SK-MEL-5 (cell line): ENCODE measurements at places on chromosomes 3 and 15. TPM values are rescaled to one million over a fixed set of nuclear protein-coding genes. Genes with fewer than 3 reads are reported as not detected.
A peak's percentile ranks its signal among the peaks of the same experiment; 100 is the strongest.

ZPLD1 gene
- 0.11 and 0.45 TPM in 2 replicates for total RNA-seq

IL1RAP gene
- 512 and 514 TPM in 2 replicates for total RNA-seq

GOLGA6D gene
- total RNA-seq, result not detected in 2 replicates

RARB gene
- total RNA-seq, result 0.87 and 1.0 TPM in 2 replicates

PLA2G4D gene
- not detected in 2 replicates for total RNA-seq

IL5RA gene
- not detected in 2 replicates for total RNA-seq

DNA sequence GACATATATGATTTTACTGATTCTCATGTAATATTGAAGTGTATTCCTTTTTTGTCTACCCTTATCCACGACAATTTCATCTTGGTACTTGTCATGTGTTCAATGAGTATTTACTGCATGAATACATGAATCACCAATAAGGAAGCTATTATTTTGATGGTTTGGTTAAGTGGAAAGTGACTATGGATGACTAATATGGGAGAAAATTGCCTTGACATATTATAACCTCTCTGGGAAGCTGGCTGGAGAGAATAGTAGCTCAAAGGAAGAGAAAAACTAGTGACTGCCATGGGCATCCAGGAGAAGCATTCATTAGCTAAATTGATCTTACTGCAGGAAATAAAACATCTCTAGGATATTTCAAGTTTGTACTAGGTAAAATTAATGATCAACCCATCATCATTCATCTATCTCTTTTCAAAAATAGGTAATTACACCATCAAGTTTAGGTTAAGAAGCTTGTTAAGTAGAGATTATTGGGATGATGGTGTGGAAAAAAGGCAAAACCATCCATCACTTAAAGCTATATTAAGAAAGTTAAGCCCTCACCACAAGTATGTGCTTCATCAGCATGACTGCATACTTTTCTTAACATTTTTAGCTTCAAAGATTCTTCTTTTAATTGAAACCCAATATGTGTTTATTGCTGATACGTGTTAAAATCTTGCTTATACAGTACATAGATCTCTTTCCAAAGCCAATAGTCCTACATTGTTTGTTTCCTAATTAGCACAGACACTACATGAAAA lies 455.2 kb upstream of the ARPP21 start:
- no peak for DNase-seq

GRCh38 chr3:72155391-72156064 lies 370.6 kb upstream of the PROK2 start:
- no peak for DNase-seq

GRCh38 chr15:45603881-45604280 lies 16.7 kb downstream of the BLOC1S6 start:
- DNase-seq, result no peak

GRCh38 chr15:81256916-81257315 lies 60.2 kb downstream of the IL16 start:
- DNase-seq, result peak; percentile 84

- DNase-seq, result no peak
These were observed 11.1 kb downstream of the TFG start for GRCh38 chr3:100720426-100720825.

GRCh38 chr3:71318458-71318827 lies 265.1 kb downstream of the FOXP1 start:
- DNase-seq, result no peak

- peak; percentile 97 for DNase-seq
These were observed at the start of gene ARID3B for GRCh38 chr15:74540761-74541493. Gene ARID3B, plus strand, starts transcription at chr15:74541220. Its CDS starts 2,717 bp downstream, at chr15:74543937.

DNA sequence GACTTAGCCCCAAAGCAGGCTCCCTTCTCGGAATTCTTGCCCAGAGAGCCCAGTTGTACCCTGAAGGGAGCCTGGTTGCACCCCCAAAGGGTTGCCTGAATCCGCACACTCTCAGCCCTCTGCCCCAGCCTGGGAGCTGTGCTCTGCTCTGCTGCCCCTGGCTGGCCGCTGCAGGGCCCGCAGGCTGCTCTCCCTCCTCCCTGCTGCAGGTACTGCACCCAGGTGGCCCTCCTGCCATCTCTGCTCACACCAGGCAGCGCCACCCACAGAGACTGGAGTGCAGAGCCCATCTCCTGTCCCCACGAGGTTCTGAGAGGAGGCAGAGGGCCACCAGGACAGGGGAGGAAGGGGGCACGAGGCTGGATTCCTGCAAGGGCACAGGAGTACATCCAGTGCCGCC lies 134.2 kb upstream of the NSMCE3 start:
- no peak for DNase-seq

- no peak for DNase-seq
These were observed 648.8 kb upstream of the KCNMB2 start for GRCh38 chr3:177887475-177887874.

DNA sequence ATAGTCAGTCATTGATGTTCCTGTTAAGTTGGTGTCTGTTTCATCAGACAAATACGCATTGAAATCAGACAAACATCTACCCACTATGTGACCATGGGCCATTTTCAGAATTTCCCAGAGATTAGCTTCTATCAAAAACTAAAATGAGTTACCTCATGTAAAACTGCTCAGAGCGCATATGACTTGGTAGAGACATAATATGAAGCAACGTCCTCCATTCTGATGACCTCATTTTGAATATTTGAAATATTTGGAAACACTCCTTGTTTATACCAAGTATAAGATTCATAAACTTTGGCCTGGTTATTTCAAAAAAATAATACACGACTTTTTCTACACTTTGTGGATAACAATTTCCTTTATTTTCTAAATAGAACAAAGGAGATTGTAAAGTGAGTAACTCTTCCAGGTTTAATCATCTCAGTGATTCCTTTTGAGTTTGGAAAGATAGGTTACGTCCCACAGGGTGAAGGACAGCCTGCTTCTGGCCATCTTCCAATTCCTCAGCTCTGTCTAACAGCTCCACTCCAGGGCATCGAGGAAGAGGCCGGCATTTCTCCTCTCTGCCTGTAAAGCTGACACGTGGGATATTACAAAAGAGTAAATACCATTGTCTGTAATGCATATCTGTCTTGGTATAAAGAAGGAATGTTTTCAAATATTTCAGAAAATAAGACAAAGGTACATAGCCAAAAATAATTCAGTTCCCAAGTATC lies 122.6 kb downstream of the CADM2 start:
- peak; percentile 37 for DNase-seq

DNA sequence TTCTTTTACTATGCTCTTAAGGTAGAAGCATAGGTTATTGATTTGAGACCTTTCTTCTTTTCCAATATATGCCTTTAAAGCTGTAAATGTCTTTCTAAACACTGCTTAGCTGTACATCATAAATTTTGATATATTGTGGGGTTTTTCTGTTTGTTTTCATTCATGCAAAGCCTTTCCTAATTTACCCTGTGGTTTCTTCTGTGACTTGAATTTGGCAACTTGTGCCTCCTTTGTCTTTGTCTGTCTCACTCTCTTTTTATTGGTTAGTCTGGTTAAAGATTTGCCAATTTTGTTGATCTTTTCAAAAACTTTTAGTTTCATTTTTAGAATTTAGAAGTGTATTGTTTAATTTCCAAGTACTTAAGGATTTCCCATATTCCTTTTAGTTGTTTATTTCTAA lies 343.1 kb downstream of the OXSM start:
- no peak for DNase-seq

DNA sequence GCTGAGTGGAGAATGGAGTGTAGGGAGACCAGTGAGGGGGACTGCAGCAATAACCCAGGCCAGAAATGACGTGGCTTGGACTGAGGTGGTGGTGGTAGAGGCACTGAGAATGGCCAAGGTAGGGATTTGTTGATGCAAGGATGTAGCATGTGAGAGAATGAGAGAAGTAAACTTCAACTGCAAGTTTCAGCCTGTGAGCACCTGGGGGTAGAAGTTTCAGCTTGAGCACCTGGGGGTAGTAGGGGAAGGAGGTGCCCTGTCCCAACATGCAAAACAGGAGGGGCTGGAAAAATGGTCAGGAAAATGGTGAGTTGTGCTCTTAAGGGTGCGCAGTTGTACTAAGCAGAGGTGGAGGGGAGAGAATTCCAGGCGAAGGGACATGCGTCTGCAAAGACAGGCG lies 31.0 kb downstream of the IL16 start:
- no peak for DNase-seq

- peak; percentile 50 for DNase-seq
These were observed 9.4 kb downstream of the TP53BP1 start for GRCh38 chr15:43483297-43484128.

DNA sequence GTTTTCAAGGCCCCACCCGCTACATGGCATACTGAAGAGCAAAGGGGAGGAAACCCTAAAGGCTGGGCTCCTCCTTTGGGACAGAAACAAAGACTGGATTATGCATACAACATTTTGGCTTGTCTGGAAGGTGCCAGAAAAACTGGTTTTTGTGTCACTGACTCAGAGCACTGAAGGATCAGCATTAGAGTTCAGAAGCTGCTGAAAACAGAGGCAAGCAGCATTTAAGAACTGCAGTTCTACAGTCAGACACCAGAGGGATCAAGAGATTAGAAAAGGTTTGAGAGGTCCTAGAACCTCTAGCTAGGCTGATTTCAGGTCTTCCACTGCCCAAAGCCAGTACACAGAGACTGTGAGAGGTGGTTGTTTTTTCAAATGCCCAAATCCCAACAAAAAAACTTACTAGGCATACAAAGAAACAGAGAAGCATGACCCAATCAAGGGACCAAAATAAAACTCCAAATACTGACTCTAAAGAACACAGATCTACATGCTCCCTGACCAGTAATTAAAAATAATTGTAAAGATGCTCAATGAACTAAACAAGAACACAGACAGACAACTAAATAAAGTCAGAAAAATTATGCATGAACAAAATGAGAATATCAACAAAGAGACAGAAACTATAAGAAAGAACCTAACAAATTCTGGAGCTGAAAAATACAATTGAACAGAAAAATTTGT lies 91.2 kb downstream of the SENP2 start:
- peak; percentile 92 for DNase-seq

DNA sequence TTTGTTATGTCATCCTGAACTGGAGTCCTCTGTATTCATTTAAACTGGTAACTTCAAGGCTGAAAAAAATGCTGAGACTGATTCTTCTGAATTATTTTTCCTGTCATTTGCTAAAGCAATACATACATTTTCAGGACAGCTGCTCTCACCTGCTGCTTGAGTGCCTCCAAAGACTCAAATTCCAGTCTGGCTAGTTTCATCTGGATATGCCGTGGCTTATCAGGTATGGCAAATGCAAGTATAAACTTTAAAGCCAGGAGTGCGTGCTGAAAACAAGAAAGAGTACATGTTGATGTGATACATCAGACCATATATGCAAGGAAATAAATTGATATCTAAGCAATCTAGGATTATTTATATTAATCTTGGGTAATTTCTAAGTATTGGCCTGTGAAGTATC lies 146.1 kb downstream of the SNRK start:
- DNase-seq, result no peak
